ENCODE measurements at places on chromosomes 2 and 18.

GRCh38 chr2:14677039-14677438 is 44.5 kb downstream of the LRATD1 start:
- no peak for DNase-seq

DNA sequence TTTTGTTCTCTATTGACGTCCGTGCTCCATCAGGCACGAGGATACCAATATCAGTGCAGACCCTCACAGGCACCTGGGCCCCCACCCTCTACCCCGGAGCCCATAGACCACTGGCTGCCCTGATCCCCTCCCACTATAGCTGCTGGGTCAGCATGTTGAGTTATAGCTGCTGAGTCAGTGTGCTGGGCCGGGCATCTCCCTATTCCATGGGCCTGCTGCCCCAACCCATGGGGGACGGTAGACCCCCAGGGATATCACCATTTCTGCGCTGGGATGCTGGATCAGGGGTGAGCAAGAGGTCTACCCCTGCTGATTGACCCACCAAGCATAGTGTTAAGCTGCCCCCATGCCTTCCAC is 100.1 kb upstream of the ST3GAL5 start:
- DNase-seq = no peak

GRCh38 chr2:8244639-8245038 is 437.2 kb upstream of the ID2 start:
- no peak for DNase-seq

- DNase-seq = no peak
Measured at GRCh38 chr2:215613280-215613679, 177.4 kb upstream of the FN1 start.

DNA sequence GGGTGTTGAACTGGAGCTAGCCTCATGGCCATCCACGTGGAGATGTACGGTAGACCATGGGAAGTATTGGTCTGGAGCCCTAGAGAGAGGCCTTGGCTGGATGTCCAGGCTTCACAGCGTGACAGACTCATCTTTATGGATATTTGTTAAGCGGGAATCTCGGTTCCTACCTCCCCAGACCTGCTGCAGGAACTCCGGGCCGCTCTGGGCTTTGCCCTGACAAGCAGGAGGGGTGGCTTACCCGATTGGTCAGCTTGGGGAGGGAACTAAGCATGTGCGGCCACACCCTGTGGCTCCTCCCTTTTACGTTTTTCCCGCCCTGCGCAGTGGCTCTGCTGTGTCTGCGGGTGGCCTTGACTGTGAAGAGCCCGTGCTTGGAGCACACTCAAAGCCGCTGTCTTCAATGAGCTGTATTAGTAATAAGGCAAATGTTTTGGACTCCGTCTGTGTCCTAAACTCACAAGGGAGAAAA is 52.3 kb downstream of the PAPOLG start:
- DNase-seq = no peak

GRCh38 chr2:117698819-117699218 is 115.7 kb upstream of the DDX18 start:
- DNase-seq = no peak

- DNase-seq = no peak
Measured at GRCh38 chr18:10690366-10690765, 164.5 kb downstream of the NAPG start.

DNA sequence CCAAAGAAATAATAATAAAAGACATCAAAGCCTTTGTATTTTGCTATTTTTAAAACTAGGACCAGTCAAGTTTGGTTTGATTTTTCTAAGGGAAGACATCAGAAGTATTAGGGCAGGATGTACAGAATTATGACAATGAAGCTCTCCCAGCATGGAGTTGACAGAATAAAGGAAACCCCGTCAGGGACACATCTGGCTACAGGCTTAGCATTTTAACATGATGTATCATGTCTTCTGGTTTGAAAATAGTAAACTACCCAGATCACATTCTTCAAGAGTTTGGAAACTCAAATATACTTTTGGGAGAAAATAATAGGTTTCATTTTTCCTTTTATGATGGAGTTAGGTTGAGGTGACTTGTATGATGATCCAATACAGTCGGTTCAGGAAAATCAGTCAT is 552.0 kb upstream of the CDH2 start:
- DNase-seq = no peak

GRCh38 chr2:156512451-156512850 is 76.3 kb downstream of the GPD2 start:
- no peak for DNase-seq

- DNase-seq = no peak
Measured at GRCh38 chr2:199339891-199340605, 117.7 kb downstream of the SATB2 start.

- DNase-seq = no peak
Measured at GRCh38 chr2:47172156-47172921, 17.2 kb upstream of the STPG4 start.

- DNase-seq = no peak
Measured at GRCh38 chr2:18630941-18631340, 41.6 kb upstream of the NT5C1B start.

GRCh38 chr18:36530676-36531405 is 233.3 kb downstream of the FHOD3 start:
- no peak for DNase-seq

DNA sequence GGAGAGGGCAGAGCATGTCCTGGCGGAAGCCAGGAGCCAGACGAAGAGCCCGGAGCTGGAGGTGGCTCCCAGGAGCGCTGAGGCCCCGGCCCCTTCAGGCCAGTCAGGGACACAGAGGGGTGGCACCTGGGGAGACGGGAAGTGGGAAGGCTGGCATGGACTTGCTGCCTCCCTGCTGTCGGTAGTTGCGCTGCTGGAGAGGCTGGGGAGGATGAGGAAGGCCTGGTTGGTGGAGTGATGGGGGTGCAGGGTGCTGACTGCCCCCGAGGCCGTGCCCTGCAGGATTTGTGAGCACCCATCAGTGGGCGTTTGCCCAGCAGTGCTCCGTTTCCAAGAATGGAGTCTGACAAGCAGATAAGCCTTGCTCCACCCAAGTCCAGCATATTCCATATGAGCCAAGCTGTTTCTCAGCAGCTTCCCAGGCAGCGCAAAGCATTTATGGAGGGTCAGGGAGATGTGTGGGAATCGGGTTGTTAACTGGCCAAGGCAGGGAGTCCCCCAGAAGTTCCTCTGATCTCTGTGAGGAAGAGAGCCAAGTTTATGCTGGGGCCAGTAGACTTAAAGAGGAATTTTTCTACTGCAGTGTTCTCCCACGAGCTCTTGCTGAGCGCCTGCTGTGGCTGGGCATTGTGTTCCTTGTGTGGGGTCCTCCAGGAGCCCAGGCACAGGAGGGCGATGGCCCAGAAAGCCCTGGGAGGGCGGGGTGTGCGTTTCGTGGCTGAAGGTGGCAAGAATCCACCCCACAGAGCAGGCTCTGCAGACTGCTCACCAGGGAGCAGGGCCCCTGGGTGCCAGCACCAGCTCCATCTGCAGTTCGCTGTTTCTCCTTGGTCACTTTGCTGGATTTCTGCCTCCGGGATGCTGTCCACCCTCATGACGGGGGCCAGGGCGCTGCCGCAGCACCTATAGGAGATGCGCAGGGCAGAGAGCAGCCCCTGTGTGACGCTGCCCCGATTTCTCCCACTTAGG is 250.2 kb downstream of the ALPK2 start:
- DNase-seq = no peak

GRCh38 chr2:210028178-210028577 is 25.7 kb downstream of the RPE start:
- no peak for DNase-seq

Measured in SW480 (cell line).